ENCODE measurements at places on chromosomes 6 and 20.
A peak's percentile ranks its signal among the peaks of the same experiment; 100 is the strongest.

GRCh38 chr6:154249499-154250298 lies 106.9 kb downstream of the IPCEF1 start:
- no peak for DNase-seq

- DNase-seq, result peak; percentile 51
Measured at GRCh38 chr20:48595495-48596333, 232.1 kb downstream of the PREX1 start.

- DNase-seq, result no peak
Measured at GRCh38 chr20:655726-656624, 3.0 kb upstream of the SRXN1 start.

DNA sequence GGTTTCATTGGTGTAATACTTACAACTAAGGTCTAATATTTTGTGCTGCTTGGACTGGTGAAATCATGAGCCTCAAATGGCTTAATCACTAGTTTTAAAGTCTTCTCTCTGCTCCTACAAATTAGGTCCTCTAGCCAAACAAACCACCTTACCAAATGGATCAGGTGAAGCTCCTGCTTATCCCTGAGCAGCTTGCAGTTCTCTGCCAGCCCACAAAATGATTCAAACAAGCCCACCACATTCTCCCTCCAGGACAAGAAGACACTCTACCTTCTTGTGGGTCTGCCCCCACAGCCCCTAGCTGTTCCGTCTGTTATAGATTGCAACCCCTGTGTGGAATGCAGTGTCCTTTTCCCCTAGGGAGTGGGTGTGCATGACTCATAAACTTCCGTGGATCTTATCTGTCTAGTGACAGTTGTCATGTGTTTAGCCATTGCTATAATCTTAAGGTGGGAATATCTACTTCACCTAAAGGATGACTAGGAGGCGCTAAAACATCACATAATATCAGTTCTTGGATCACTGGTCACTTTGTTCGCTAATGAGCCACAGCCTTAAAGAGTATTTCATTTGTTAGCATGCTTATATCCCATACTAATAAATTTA lies 940.5 kb upstream of the MANEA start:
- no peak for DNase-seq

DNA sequence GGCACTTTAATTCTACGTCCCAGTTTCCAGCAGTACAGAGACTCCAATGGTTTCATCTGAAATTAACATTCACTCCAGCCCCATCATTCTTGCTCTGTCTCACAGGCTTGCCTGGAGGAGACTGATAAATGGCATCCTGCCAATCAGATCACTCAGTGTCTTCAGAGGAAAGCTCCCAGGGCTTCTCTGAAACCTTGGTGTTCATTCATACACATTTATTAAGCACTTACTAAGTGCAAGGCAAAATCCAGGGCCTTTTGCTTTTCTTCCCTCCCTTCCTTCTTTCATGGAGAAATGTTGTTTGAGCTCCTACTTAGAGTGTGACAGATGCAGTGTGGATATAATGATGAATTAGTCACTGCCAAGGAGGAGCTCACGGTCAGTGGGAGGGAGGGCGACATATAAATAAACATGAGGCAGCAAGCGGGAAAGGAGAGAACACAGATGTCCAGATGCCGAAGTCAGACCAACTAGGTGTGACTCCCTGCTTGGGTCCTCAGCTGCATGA lies 106.7 kb upstream of the DTNBP1 start:
- no peak for DNase-seq

DNA sequence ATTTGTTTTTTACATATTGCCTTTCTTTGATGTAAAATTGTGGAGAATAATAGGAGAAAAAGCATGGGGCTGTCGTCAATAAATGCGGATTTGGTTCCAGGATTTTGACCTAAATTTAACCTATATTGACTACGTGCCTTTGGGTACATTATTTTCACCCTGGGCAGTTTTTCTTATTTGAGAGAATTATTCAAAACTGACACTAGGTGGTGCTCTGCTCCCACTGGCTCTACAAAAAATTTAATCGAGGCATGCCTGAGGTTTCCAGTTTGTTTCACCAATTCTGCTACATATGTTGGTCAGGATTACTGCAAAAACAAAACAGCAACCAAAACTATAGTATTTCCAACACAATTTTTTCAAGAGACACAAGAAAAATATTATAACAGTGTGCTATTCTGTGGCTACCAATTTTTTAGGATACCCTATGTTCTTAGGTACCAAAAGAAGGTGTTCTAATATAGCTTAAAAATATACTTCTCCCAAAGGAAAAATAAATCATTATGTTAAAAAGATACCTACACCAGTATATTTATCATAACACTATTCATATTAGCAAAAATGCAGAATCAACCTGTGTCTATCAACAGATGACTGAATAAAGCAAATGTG lies 48.6 kb upstream of the FABP7 start:
- no peak for DNase-seq

- DNase-seq, result no peak
Measured at GRCh38 chr20:49697071-49697470, 16.6 kb downstream of the B4GALT5 start.

DNA sequence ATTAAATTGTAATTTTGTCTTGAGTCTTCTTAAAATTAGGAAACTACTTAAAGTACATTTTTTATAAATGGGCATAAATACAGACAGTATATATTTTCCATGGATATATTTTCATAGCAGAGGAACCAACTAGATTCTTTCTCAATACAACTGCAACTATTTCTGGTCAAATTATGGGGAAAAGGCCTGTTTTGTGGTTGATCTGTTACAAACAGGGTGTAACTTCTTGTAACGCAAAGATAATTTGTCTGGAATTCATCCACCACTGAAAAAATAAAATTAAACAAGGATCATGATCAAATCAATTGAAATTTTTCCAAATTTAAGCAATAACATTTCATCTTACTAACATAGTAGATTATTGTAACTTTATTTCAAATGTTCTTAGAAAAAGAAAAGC lies 67.2 kb upstream of the RNF146 start:
- no peak for DNase-seq

- DNase-seq, result no peak
Measured at GRCh38 chr6:168116438-168116974, 37.5 kb upstream of the FRMD1 start.

DNA sequence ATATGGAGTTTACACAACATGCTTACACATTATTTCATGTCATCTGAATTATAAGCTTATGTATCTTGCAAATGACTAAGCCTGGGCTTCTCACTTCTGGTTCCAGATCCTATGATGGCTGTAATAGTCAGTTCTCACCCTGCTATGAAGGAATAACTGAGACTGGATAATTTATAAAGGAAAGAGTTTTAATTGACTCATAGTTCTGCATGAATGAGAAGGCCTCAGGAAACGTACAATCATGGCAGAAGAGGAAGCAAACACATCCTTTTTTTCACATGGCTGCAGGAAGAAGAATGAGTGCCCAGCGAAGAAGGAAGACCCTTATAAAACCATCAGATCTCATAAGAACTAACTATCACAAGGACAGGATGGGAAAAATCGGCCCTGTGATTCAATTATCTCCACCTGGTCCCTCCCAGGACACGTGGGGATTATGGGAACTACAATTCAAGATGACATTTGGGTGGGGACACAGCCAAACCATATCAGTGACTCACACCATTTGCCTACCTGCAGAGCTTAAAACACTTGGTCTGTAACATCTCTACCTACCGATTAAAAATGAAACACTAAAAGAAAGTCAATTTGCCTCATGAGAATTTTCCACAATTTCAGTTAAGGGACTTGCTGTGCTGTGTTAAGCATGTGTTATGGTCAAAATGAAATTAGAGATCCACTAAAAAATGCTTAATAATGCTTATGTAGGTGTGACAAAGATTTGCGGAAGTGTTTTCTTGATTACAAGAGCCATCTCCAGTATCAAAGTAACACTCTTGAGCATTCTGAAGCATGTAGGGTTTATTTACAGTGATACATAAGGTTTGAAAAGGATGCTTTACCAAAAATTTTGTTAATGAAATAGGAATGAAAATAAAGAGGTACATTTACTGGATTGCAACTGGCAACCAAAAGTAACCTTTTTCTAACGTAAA lies 2.2 kb upstream of the RWDD1 start:
- DNase-seq, result no peak

DNA sequence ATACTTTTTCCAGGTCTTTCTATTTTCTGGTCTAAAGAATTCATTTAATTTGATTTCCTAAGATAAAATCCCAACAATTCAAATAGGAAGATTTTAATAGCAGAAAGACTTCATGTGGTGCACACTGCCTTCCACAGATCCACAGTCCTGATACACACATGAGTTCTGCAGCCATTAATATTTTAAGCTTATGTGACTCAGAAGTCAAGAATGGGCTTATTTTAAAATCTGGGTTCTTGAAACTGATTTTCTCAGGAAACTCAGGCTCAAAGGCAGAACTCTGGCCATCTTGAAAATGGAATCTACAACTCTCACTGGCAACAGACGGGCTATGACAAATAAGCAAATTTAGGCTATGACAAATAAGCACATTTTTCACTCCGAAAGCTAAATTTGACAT lies 88.2 kb downstream of the COL12A1 start:
- no peak for DNase-seq

DNA sequence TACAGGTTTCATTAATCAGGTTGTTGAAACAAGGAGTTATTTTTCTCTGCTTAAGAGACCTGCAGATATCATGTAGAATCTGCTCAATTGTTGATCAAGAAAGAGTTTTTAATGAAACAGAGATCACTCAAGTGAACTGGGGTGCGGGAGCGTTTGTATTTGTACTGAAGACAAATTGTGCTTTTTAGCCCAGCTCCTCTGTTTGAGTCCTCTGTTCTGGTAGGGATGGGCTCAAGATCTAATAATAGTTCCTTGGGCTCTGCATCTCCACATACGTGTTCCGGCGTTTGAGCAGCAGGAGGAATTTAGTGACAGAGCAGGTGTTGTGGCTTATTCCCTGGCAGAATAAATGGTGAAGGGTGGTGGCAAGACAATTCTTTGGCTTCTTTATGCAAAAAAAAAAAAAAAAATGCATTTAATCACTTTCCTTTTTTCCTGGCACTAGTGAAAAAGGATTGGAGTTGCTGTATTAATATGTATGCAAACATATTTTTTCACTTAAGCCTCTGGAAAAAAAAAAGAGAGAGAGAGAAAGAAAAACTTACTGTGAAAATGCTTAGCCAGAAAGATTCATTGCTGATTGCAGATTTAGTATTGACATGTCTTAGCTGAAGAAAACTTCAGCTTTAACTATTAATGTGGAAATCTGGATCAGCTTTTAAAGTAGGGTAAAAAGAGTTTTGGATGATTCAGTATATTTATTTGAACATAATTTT lies 4.0 kb downstream of the CITED2 start:
- peak; percentile 32 for DNase-seq

GRCh38 chr6:3542032-3542640 lies 85.3 kb upstream of the SLC22A23 start:
- no peak for DNase-seq
